ENCODE measurements at places on chromosomes 6 and 20.

GRCh38 chr6:31203345-31203979, 33.0 kb upstream of the POU5F1 start:
- no peak for DNase-seq

DNA sequence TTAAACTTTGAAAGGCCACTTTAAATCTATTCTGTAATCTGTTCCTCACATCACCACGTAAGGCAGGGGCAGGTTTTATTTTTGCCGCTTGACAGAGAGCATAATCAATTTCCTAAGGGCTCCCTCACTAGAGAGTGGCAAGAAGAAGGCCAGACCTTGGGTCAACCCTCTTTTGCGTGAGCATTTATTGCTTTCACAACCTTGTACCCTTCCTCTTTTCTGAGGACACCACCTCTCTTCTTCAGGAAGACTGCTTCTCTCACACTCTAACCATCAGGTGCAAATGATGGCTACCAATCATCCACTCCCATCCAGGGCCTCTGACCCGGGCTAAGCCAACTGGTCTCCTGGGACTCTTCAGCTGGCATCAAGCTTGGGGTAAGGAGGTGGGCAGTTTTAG, 25.2 kb upstream of the QKI start:
- DNase-seq = no peak

- no peak for DNase-seq
These were observed 119.5 kb upstream of the SGK1 start for GRCh38 chr6:134437376-134437775.

GRCh38 chr6:159061805-159062563, 17.2 kb upstream of the TAGAP start:
- no peak for DNase-seq

- no peak for DNase-seq
These were observed 135.9 kb upstream of the GJE1 start for GRCh38 chr6:141996823-141997222.

All from AG10803 (cell line).